HuH-7.5 (cell line): ENCODE measurements at places on chromosomes 7 and 10.

GRCh38 chr7:48734695-48735406, 189.5 kb upstream of the CDC14C start:
- DNase-seq, result no peak

DNA sequence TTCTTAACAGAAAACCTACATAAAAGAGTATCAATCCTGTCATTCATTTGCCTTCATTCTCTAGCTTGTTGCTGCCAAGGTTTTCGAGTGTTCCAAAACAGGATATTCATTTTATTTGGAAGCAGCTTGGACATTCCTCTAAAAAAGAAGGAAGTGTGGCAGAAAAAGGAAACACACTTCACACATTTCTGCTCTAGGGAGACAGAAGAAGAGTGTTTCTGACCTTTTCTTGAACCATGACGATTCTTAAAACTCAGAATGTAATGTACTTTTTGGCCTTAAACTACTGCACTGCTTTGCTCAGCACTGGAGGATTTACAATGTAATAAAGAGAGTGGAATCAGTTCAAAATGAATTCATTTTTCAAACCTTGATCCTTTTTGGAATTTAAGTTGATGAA, 81.3 kb downstream of the SEMA3A start:
- DNase-seq, result no peak

DNA sequence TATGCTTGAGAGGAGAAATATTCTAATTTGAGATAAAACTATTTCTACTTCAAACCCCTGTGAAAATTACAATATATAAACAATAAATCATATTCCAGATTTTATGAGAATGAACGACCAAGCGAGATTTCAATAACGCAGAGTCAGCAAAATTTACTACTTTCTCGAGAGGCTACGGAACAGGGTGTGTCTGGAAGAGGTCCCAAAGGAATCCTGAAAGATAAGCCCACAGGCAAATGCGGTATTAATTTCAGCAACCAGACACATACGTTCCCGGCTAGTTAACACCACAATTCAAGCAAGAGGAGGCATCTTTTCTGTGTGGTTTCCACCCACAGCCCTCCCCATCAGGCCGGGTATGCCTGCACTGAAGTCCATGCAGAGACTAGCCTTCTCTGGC, 26.4 kb downstream of the BEND7 start:
- no peak for DNase-seq

DNA sequence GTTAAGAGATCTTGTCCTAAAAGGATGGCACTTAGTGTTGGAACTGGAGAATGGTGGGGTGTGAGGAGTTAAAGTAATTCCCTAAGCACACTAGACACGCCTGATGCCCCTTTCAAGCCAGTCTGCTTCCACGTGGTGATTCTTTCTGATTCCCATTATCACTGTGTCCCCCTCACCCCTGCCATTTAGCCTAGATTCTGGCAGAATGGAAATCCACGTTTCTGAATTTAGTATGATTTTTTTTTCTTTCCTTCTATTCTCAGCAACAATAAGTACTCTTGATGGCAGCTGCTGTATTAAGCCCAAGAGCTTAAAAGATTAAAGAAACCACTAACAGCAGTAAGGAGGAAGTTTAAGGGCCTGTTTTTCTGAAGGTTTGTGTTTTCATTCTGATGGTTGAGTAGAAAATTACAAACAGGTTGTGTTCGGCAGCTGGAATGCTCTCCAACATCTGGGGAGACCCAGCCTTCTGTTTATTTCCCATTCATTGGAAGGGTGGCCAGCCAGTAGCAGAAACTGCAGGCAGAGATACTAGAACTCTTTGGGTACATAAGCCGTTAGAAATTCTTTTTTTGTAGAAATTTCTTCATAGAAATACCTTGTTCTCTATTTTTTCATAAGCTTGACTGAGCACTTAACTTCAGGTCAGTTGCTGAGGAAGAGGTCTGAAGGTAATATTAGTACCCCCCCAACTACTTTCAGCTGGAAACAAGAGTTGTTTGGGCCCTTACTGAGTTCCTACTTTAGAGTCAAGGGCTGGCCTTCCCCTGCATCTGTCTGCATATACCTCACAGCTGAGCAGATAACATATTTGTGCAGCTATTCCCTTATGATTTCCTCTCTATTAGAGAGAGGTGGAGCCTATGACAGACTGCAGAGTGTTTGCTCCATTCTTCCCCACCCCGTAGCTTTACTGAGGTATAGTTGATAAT, 355.1 kb downstream of the AUTS2 start:
- no peak for DNase-seq

DNA sequence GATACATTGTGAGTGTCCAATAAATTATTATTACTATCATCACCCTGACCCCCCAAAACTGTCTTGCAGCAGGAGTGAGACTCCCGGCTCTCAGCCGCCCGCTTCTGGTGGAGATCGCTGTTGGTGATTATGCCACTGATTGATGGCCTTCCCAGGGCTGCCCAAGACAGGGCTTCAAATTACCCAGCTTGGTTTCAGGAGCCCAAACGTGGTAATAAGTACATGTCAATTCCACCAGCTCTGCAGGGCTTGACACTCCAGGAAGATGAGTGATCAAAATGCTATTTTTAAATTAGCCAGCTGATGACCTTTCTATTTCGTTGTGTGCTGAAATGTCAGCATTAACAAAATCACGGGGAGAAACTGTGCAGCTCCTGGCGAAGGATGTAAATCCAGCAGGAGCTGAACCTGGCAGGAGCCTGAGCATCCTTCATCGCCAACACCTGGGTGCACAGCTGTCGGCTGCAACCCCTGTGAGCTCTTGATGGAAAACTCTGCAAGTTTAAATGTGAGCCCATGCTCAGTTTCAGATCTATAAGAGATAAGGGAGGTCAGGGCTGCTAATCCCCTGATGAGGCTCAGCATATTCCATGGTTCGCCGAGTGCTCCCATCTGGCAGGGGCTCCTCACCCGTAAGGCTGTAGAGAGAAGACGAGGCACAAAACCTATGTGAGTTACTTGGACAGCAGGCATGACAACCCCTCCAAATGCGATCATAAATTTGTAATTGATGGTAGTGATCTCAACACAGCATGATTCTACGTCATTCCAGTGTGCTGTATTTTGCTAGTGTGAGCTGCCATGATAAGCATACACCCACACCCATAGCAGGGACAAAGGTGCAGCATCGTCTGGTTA, 446.3 kb downstream of the TCERG1L start:
- no peak for DNase-seq

DNA sequence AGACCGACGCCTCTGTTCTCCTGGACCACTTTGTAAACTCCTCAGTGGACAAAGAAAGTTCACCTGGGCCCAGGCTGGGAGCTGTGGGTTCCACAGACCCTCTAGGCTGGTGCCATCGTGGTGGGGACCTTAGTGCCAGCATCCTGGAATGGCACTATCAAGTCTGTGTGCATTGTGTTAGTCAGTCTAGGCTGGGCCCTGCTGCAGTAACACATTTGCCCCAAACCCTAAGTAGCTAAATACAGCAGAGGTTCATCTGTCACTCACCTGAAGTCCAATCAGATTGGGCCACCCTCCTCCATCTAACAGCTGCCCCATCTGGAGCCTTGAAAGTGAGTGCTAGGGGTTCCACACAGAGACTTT, 110.8 kb downstream of the RGS10 start:
- DNase-seq, result no peak

DNA sequence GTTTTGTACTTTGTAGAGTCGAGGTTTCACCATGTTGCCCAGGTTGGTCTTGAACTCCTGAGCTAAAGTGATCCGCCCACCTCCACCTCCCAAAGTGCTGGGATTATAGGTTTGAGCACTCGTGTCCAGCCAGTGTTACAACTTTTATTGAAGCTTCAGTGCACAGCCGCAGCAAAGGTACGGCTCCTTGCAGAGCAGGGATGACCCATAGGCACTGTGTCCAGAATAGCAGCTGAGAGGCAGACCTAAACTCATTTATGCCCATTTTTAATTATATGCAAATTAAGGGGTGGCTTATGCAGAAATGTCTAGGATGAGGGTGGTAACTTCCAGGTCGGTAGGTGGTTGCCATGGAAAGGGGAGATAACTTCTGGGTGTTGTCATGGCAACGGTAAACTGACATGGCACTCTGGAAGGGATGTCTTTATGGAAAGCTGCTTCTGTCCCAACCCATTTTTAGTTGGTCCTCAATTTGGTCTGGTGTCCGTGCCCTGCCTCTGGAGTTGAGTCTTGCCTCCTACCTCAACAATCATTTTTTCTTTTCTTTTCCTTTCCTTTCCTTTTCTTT, 22.7 kb downstream of the NYAP1 start:
- no peak for DNase-seq

DNA sequence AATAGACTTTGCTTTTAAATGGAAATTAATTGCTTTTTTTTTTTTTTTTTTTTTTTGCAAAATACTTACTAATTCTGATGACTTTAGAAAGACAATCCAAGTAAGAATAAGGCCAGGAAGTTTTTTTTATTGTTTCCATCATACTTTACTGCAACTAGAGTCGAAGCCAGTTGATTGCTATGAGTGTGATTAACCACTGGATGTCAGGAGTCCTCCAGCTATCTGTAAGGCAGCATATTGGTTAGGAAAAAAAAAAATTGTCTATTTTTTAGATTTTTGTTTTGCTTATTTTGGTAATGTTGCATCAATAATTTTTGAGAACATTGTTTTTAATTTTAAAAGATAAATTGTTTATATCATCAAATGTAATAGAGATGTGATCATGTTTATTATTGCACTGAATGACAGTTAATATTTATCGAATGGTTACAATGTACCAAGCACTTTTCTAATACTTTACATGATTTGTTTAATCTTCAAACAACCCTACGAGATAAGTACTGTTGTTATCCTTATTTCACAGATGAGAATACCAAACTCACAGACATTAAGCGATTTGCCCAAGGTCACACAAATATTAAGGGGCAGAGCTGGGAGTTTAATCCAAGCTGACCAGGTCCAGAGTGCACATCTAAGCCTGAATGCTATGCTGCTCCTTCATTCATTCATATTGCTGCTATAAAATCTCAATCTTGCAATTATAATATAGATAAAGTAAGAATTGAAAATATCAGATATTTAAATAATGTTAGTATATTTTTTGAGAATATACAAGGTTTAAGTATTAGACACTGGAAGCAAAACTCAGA, 19.9 kb upstream of the LMOD2 start:
- no peak for DNase-seq

DNA sequence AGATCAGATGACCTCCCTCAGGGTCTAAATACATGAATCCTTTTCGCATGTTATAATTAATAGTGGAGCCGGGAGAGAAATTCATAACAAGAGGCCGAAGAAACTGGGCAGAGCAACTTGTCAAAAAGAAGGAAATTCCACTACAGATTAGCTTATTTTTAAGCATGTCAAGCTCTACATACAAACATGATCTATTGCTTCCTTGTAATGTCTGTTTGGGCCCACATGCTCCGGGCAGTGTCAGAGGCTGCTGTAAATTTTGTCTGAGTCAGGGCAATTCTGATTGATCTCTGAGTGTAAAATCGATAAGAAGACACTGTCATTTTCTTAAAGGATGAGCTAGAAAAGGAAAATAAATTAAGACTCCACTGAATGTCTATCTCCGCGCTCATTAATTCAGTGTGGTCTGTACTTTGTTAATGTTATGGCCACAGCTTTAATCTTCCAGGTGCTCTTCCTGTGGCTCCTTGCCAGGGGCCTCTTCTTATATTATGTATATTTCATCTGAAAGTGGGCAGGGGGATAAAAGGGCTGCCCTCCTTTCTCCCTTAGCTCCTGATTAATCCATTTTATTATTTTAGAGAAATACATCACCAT, 194.1 kb upstream of the SP8 start:
- DNase-seq, result no peak

GRCh38 chr7:139570119-139570518, 46.6 kb downstream of the CLEC2L start:
- DNase-seq, result peak; percentile 46

- no peak for DNase-seq
These were observed 190.8 kb downstream of the GATA3 start for GRCh38 chr10:8245131-8245813.

- no peak for DNase-seq
These were observed 81.3 kb upstream of the DKK1 start for GRCh38 chr10:52232561-52233350.

DNA sequence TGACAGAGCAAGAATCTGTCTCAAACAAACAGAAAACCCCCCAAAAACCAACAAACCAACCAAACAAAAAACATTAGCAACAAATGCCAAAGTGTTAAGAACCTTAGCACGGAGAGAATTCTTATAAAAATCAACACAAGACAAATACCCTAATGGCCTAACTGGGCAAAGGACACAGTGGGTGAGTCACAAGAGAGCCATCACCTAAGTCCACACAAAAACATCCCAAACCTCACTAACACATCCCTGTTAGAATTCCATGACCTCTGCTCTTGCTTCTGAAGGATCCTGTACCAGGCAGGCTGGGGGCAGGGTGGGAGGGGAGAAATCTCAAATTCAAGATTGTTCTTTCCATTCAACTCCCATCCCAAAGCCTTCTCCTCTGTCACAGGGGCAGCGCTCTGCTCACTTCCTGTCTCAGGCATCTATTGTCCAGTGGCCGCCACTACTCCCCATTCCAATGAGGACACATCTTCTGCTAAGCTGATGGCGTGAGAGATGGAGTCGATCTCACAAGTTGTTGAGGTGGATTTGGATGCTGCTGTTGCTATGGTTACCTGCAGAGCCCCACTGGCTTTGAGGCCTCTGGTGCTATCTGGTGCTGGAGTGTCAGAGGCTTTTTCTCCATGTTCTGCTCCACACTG, 9.2 kb downstream of the IL15RA start:
- no peak for DNase-seq

- no peak for DNase-seq
These were observed 1.7 kb downstream of the ZNF511 start for GRCh38 chr10:133310399-133310755.

- no peak for DNase-seq
These were observed 106.4 kb upstream of the GPR26 start for GRCh38 chr10:123559823-123560092.

GRCh38 chr7:123211545-123211944, 11.8 kb upstream of the SLC13A1 start:
- DNase-seq, result no peak

DNA sequence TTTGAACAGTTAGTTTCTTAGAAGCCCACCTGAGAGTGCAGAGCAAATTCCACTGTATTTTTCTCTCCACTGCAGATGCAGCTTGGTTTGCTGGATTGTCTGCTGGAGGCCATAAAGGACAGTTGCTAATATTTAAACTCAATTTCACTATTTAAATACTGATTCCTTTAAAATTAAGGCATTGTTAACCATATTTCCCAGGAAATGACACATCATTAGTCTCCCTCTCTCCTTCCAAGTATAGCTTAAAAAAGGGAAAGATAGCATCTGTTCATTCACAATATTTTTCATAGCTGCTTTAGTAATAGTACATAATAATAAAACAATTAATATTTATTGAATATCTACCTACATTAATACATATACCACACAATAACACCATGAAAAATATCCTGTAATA, 252.9 kb downstream of the HGF start:
- no peak for DNase-seq

- no peak for DNase-seq
These were observed 325.1 kb downstream of the HPSE2 start for GRCh38 chr10:98910546-98910945.
